ENCODE measurements at places on chromosomes 4 and X. TPM values are rescaled to one million over a fixed set of nuclear protein-coding genes. Genes with fewer than 3 reads are reported as not detected.

DNA sequence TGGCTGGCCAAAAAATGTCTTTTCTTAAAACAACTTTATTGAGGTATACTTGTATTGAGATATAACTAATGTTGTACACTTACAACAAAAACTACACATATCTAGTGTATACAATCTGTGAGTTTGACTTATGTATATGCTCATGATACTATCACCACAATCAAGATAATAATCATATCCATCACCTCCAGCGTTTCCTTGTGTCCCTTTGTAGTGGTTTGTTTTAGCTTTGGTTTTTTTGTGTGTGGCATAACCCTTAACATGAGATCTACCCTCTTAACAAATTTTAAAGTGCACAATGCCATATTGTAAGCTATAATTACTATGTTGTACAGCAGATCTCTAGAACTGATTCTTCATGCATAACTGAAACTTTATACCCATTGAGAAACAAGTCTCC is 13.4 kb upstream of the PCSK1N start:
- DNase-seq, result no peak

- DNase-seq, result peak; percentile 21
Observed at GRCh38 chr4:101205916-101206315, 141.4 kb downstream of the PPP3CA start.

NLGN4X gene
- 1.1 TPM for total RNA-seq

GPRASP2 gene
- total RNA-seq, result 2.8 TPM

- DNase-seq, result no peak
Observed at GRCh38 chr4:114783215-114783595, 184.6 kb downstream of the UGT8 start.

- peak; percentile 25 for DNase-seq
Observed at GRCh38 chrX:84187533-84188319, at the start of gene RPS6KA6. RPS6KA6 (minus strand) TSS chrX:84188199; CDS start chrX:84187899, 300 bp downstream.

FOXP3 gene
- not detected for total RNA-seq

HTN3 gene
- total RNA-seq, result not detected

DNA sequence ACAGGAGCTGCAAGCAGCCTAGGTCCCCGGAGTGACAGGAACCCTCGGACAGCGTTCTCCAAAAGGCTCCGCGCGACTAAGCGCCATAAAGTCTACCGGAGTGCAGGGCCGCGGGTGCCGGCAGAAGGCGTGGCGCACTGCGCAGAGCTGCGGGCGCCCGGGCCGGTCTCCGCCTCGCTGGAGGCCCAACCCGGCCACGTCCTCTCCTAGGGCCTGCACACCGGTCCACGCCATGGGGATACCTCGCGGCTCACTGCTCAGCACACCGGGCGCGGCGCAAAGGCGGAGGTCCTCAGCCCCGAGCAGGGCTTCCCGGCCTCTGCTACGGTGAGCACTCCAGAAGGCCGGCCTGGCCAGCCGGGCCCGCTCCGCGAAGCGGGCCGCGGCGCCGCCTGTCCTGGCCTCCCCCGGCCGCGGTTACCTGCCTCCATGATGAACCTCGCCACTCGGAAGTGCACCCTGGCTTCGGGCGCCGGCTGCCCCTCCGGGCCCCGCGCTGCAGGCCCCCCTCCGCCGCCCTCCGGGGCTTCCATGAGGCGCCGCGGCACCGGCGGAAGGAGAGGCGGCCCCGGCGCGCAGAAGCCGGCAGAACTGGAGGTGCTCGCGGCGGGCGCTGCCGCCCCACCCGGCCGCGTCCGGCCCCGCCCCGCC is at the start of gene CCNQ:
Gene CCNQ (minus strand): TSS at position 599 of the 651 bp plus-strand sequence. CDS start 66 bp downstream, at position 533.
- DNase-seq, result peak; percentile 66

DNA sequence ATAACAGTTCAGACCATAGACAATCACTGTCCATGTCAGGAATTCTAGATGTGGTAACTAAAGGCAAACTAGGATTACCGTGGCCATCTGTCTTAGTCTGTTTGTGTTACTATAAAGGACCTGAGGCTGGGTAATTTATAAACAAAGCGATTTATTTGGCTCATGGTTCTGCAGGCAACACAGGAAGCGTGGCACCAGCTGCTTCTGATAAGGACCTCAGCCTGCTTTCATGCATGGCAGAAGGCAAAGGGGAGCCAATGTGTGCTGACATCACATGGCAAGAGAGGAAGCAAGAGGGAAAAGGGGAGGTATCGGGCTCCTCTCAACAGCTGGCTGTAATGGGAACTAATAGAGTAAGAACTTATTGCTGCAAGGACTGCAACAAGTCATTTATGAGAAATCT is 376.7 kb downstream of the GPM6A start:
- DNase-seq, result no peak

DNA sequence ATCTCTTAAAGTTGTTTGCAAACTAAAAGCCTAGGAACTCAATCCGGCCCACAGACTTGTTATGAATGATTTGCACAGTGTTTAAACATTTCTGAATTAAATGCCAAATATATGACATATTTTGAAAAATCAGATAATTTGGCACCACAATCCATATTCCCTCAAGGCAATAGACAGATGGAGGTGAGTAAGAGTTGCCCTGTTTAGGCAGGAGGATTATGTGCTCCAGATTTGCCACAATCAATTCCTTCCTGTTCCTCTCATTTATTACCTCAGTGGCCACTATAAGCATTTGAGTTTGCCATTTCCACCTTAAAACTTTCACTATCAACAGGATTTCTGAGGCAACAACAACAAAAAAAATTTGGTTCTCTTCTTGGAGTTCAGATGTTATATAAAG is 18.7 kb downstream of the UBA6 start:
- DNase-seq, result no peak

DNA sequence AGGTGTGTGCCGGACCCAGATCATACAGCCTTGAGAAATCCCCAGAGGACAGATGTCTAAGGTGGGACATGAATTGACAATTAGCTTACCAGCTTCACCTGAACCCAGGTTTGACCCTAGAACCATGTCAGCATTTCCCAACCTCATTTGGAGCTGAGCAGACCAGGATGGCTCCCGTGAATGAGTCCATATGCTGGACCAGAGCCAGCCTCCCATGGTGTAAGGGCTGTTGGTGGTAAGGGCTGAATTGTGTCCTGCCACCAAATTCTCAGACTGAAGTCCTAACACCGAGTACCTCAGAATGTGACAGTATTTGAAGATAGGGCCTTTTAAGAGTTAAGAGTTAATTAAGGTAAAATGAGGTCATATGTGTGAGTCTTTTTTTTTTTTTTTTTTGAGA is 88.3 kb downstream of the SLC34A2 start:
- DNase-seq, result no peak

GRCh38 chr4:48653217-48654014 is 126.7 kb downstream of the FRYL start:
- DNase-seq, result no peak

- DNase-seq, result peak; percentile 30
Observed at GRCh38 chr4:90328558-90328957, 201.4 kb downstream of the CCSER1 start.

DNA sequence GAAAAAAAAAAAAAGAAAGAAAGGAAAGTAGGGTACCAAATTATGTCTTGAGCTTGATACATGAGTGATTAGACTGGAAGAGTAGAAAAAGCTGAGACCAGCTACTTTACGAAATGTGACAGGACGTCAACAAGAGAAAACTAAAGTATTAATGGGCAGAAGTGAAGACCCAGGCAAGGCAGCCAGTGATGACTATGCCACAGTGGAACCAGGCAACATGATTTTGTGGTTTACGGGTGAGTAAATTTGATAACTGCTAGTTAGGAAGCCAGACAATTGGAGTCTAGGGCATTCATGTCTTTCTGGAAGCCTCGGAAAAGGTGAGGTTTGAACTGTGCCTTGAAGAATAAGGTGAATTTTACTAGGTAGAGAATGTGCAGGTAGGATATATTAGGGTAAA is 326.4 kb downstream of the TENM3 start:
- DNase-seq, result no peak

- no peak for DNase-seq
Observed at GRCh38 chr4:41420541-41420940, 117.4 kb upstream of the LIMCH1 start.

GRCh38 chr4:15414551-15415091 is 13.2 kb upstream of the C1QTNF7 start:
- no peak for DNase-seq

- DNase-seq, result no peak
Observed at GRCh38 chr4:164874789-164875188, 2.2 kb upstream of the APELA start.

- no peak for DNase-seq
Observed at GRCh38 chr4:34953145-34953799, 1291.0 kb downstream of the ARAP2 start.

- DNase-seq, result no peak
Observed at GRCh38 chrX:103211012-103211715, 3.7 kb upstream of the BEX4 start.

DNA sequence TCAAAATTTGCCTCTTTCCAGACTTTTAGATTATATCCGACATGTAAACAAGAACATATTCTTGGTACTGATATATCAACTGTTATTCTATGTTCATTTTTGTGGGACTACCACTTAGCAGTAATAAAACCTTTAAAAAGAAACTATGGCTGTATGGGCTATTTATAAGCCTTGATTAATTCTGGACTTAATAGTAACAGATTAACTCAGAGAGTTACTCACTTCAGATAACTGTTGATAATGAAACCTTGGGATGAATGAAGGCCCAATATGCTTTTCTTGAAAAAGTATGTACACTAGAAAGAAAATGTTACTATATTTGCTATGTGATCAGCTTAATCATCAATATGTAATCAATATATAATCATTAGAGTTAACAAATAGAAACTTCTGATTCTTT is 595.9 kb upstream of the BOD1L1 start:
- DNase-seq, result no peak

- DNase-seq, result no peak
Observed at GRCh38 chr4:180363815-180364214, 1879.4 kb upstream of the TENM3 start.

MAGEB2 gene
- not detected for total RNA-seq

DNA sequence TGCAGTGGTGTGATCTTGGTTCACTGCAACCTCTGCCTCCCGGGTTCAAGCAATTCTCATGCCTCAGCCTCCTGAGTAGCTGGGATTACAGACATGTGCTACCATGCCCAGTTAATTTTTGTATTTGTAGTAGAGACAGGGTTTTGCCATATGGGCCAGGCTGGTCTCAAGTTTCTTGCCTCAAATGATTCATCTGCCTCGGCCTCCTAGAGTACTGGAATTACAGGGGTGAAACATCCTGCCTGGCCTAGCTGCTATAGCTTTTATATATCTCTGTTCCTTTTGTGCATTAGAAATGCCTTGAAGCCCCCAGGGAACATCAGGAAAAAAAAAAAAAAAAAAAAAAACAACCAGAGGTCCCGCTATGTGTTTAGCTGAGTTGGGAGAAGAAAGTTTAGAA is 34.8 kb downstream of the UBE2K start:
- no peak for DNase-seq

GRCh38 chrX:14775416-14775815 is 97.5 kb downstream of the FANCB start:
- DNase-seq, result no peak

- DNase-seq, result no peak
Observed at GRCh38 chr4:72631296-72631695, 62.3 kb upstream of the ADAMTS3 start.

GRCh38 chr4:25814301-25815136 is 48.3 kb downstream of the SEL1L3 start:
- no peak for DNase-seq

GRCh38 chr4:69707807-69708206 is 52.6 kb downstream of the SULT1B1 start:
- peak; percentile 10 for DNase-seq

AWAT2 gene
- not detected for total RNA-seq

DNA sequence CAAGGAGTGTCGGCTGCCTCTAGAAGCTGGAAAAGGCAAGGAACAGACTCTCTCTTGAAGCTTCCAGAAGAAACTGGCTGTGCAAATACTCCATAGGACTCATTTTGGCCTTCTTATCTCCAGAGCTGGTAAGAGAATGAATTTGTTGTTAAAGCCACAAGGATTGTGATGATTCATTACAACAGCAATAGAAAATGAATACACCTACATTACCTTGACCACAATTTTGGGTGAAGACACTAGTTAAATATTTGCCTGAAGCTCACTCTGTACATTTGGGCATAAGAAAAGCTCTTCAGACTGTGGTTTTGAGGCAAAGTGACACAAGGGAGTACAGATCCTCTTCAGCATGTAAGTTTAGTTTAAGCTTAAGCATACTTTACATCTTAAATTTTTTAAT is 134.5 kb upstream of the TLL1 start:
- no peak for DNase-seq

SUPT20HL1 gene
- total RNA-seq, result 0.35 TPM

DNA sequence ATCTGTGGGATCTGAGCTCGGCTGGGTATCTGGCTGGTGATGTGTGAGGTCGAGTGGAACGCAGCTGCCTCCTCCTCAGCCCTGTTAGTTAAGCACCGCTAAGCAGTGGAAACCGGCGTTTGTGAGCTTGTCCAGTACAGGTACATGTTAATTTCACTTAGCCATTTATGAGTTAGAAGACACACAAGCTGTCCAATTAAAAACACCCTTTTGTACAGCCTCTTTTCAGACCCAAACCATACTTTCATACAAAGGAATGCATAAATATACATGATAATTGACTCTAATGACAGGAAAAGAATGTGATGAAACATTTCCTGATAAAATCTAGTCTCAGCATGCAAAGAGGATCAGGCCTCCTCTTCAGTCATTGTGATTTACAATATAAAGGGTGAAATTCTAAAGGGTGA is 163.6 kb upstream of the FAT1 start:
- no peak for DNase-seq

DNA sequence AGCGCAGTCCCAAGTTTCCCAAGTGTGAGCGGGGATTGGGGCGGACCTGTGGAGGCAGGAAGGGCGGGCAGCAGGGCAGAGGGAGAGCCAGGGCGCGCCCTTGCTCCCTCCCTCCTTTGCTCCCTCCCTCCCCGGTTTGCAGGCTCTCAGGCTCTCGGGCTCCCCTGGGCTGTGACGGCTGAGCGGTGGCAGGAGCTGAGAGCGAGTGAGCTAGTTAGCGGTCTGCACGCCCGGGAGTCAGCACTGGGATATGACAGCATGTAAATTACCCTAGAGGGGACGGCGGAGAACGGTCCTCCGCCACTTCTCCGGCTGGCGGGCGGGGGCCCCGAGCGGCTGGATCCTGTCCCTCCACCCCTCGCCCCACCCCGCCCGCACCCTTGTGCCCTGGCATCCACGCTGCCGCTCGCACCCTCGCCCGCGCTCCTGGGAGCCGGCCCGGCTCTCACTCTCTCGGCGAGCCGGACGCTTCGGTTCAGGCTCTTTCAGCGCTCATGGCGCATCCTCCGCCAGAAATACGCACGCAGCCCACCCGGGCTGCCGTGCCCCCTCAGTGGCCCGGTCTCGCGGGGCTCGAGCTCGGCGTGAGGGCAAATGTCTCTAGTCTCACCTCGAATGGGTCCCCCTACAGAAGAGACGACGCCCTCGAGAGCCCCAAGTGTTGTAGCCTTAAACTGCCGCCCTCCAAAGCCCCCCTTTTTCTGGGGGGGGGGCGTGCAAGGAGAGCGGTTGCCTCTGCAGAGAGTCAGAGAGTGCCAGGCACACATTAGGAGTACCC is at the start of gene TSC22D3:
Gene TSC22D3 (minus strand): TSS at position 54 of the 778 bp plus-strand sequence. CDS start 368 bp downstream, outside the sequence.
- DNase-seq, result peak; percentile 61

DNA sequence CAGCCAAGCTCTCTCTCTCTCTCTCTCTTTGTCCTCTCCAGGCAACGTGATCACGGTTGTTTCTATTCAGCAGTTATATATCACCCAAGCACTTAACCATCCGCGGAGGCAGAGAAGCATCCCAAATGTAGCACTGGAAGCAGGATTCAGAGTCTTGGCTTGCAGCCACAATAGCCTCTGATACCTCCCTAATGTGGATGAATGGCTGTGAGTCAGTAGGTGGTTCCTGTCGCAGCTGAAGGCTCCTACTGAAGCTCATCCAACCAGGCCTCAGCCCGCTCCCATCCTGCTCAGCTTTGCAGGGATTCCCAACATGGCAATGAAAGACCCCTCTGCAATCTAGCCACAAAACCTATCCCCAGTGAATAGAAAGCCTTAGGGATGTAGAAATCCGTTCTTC is 5.1 kb downstream of the HS6ST2 start:
- DNase-seq, result no peak
